ENCODE measurements at places on chromosomes 12 and 14. TPM values are rescaled to one million over a fixed set of nuclear protein-coding genes. Genes with fewer than 3 reads are reported as not detected.

TMEM121 gene
- 6.3 TPM for total RNA-seq

GRCh38 chr14:103526247-103526913 is 2.6 kb upstream of the TRMT61A start:
- H3K4me1 ChIP-seq: peaks cover 38% of the 10 kb centered on the region
- H3K36me3 ChIP-seq: no peaks in the 10 kb centered on the region
- H3K27ac ChIP-seq: no peak overlapping the region
- DNase-seq: no peak

GRCh38 chr12:92085736-92086040 is 60.0 kb downstream of the BTG1 start:
- no peak overlapping the region for H3K4me3 ChIP-seq
- peaks cover 16% of the 10 kb centered on the region for H3K4me1 ChIP-seq
- H3K36me3 ChIP-seq: no peaks in the 10 kb centered on the region
- DNase-seq: no peak

GRCh38 chr14:92247341-92247740 is 75.6 kb upstream of the SLC24A4 start:
- DNase-seq: no peak
- H3K36me3 ChIP-seq: no peaks in the 10 kb centered on the region
- H3K27ac ChIP-seq: no peak overlapping the region
- no peaks in the 10 kb centered on the region for H3K27me3 ChIP-seq
- no peak overlapping the region for H3K4me3 ChIP-seq

WNT1 gene
- 1.8 TPM for total RNA-seq

GRCh38 chr12:103751600-103751999 is 89.4 kb downstream of the NT5DC3 start:
- H3K4me3 ChIP-seq: no peak overlapping the region
- H3K27ac ChIP-seq: no peak overlapping the region
- no peak for DNase-seq
- H3K4me1 ChIP-seq: no peaks in the 10 kb centered on the region
- H3K36me3 ChIP-seq: no peaks in the 10 kb centered on the region

DNA sequence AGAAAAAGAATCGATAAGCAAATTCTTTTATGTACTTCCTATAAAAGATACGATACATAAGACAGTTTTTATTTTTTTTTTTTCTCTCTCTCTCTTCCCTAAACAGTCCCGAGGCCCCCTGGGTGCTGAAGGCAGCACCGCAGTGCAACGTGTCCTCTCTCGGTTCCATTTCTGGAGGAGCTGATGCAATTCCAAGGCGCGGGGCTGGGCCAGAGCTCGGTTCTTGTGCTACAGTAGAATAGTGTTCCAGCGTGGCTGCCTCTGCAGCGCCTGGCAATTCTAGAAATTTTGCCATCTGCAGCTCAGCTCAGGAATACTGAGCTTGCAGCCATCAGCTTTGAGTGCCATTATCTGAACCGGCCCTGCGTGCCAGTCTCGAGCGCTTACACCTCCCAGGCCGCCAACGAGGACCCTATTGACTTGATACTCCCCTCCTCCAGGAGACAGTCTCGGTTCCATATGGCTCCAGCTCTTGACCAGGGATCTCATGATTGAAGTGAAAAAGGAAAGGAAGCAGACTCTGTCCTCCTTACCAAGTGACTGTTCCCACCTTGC is 630 bp downstream of the ALDH1L2 start:
- no peak overlapping the region for H3K27ac ChIP-seq
- no peaks in the 10 kb centered on the region for H3K36me3 ChIP-seq
- H3K4me1 ChIP-seq: peaks cover 7% of the 10 kb centered on the region
- H3K4me3 ChIP-seq: no peak overlapping the region
- peaks cover 7% of the 10 kb centered on the region for H3K27me3 ChIP-seq

PLEKHH1 gene
- total RNA-seq: 0.41 TPM

GRCh38 chr14:70188322-70188658 is 461 bp downstream of the SLC8A3 start:
- no peak overlapping the region for H3K27ac ChIP-seq
- no peak for DNase-seq
- H3K4me3 ChIP-seq: no peak overlapping the region

C12orf60 gene
- total RNA-seq: 1.4 TPM

CACNA1C gene
- total RNA-seq: 0.08 TPM

DNA sequence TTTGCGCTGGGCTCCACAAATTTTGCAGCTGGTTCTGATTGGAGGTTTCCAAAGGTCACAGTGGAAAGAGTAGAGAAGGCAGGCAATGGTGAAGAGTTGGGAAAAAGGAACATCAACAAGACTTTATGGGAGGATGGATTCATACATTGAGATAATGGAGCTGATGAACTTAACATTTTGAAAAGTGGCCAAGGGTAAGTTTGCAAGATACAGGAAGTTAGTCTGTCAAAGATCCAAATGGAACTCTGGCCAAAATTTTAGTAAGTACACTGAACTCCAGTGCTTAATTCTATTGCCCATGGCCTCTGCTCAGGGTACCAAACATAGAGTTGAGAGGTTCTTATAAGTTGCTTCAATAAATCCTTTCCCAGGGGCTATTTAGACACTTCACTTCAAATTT is 15.6 kb downstream of the CCER1 start:
- no peaks in the 10 kb centered on the region for H3K36me3 ChIP-seq
- H3K27me3 ChIP-seq: no peaks in the 10 kb centered on the region
- no peaks in the 10 kb centered on the region for H3K4me1 ChIP-seq
- H3K27ac ChIP-seq: no peak overlapping the region

ETFBKMT gene
- total RNA-seq: 1.5 TPM

DNA sequence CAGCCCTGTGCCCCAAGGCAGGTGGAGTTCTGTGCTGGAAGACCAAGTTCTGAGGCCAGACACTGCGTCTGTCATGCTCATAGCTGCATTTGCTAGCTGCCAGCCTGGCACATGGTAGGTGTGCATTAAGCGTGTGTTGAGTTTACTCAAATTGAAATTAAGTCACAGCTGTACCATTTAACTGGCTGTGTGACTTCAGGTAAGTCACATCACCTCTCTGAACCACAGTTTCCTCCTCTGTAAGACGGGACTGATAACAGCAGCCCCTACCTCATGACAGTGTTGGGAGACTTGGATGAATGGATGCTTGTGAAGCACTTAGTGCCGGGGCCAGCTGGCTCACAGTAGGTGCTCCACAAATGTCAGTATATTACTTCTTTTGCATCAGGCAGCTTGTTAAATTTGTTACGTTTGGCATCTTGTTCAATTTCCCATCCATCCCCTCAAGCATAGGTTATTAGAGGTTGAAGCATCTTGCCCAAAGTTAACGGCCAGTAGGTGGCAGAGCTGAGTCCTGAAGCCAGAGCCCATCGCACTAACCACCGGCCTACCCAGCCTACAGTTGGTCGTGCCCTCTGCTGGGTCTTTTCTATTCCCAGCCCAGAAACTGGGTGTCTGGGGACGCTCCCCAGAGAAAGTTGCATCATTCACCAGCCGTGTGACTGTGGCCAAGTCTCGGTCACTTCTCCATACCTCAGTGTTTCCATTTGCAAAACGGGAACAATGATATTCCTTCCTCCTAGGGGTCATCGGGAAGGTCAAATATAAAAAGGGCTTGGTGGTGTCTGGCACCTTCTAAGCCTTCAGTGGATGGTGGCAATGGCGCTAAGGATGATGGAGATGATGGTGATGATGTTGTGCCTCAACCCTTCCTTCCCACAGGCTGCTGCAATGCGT is 4.5 kb downstream of the DAO start:
- no peaks in the 10 kb centered on the region for H3K36me3 ChIP-seq
- DNase-seq: peak; percentile 54
- no peak overlapping the region for H3K4me3 ChIP-seq
- H3K27ac ChIP-seq: no peak overlapping the region
- H3K27me3 ChIP-seq: no peaks in the 10 kb centered on the region

- no peak overlapping the region for H3K27ac ChIP-seq
- H3K36me3 ChIP-seq: no peaks in the 10 kb centered on the region
- H3K4me3 ChIP-seq: no peak overlapping the region
- no peak for DNase-seq
- H3K27me3 ChIP-seq: no peaks in the 10 kb centered on the region
Measured at GRCh38 chr14:22220427-22220826, 368.6 kb downstream of the DAD1 start.

DNA sequence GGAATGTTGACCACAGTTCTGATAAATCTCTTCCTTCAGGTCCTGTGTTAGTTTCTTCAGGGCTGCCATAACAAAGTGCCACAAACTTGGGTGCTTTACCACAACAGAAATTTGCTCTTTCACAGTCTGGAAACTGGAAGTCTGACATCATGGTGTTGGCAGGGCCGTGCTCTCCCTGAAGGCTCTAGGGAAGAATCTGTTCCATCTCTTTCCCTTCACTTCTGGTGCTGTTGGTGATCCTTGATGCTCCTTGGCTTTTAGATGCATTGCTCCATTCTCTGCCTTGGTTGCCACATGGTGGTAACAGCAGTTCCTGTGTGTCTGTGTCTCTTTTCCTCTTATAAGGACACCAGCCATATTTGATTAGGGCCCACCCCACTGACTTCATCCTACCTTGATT is 32.2 kb downstream of the HMGA2 start:
- no peaks in the 10 kb centered on the region for H3K36me3 ChIP-seq
- H3K4me1 ChIP-seq: no peaks in the 10 kb centered on the region
- no peak overlapping the region for H3K4me3 ChIP-seq

DNA sequence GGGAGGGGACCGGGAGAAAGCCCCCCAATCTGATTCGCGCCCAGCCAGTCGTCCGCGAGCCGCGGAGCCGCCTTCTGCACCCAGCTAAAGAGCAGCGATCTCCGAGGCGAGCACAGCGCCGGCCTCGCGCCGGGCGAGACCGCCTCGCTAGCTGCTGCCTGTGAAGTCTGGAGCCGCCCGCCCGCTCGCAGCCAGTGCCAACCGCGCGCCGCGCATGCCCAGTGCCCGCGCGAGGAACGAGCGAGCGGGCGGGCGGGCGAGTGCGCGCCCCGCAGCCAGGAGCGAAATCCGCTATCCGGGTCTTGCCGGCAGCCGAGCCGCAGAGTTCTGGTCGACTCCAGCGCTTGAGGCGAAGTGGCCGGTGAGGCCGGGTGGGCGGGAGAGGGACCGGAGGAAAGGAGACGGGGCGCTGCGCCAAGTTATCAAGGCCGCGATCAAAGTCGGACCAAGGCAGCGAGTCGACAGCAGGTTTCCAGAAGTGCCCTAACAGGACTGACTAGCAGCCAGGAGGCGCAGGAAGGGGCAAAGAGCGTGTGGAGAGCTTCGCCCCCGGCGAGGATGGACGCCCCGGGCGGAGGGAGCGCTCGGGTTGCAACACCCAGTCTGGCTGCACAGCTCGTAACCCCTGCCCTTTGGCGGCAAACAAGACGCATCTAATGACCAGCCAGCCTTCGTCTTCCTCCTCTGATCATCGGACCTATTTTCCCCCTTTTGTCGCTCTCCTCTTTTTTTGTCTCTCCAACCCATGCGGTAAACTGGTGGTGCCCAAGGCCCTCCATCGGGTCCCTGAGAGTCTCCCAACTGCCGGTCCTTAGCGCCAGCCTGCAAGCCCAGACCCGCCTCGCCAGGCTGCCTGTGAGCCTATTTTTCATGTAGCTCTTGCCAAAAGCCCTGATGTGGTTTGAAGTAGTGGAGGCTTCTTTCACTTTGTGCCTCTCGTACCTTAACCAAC is at the start of gene EPS8:
TSS of gene EPS8 (minus strand) at position 169 of the 952 bp plus-strand sequence. CDS start 106,437 bp downstream, outside the sequence.
- peak within 1 kb of the TSS; percentile 58 for H3K4me3 ChIP-seq
- H3K27ac ChIP-seq: peak within 1 kb of the TSS; percentile 38
- peak; percentile 85 for DNase-seq
- H3K4me1 ChIP-seq: peaks cover 19% of the 10 kb centered on the region
- H3K36me3 ChIP-seq: no peaks in the 10 kb centered on the region
- peaks cover 21% of the 10 kb centered on the region for H3K27me3 ChIP-seq

GRCh38 chr14:102606296-102606695 is 13.8 kb downstream of the RCOR1 start:
- H3K27ac ChIP-seq: no peak overlapping the region
- DNase-seq: no peak
- H3K36me3 ChIP-seq: no peaks in the 10 kb centered on the region
- peaks cover 10% of the 10 kb centered on the region for H3K4me1 ChIP-seq

ANKRD33 gene
- not detected for total RNA-seq

NKX2-1 gene
- total RNA-seq: not detected
